ENCODE measurements at places on chromosomes 2 and 18.

DNA sequence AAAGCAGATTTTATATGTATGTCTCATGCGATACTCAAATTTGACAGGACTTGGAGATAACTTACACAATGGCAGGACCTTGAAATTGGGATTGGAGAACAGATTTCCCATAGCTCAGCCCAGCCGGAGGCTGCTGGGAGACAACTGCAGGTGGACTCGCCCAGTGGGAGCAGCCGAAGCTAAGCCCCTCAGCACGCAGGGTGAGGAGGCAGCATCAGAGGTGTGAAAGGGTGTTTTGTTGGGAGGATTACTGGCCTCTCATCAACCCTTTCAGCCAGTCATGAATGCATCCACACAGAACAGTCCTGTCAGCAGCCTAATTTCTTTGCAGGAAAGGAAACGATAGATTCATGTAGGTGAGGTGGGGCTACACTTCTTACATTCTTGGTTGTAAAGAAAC is 110.4 kb upstream of the DYNAP start:
- DNase-seq = no peak

GRCh38 chr18:2002604-2003003 is 568.7 kb downstream of the METTL4 start:
- no peak for DNase-seq

- no peak for DNase-seq
Observed at GRCh38 chr2:179556425-179556824, 291.8 kb upstream of the SESTD1 start.

GRCh38 chr2:132577686-132578085 is 92.3 kb downstream of the LYPD1 start:
- no peak for DNase-seq

- no peak for DNase-seq
Observed at GRCh38 chr2:235025800-235026536, 74.2 kb downstream of the SH3BP4 start.

GRCh38 chr18:3083766-3084165 is 70.8 kb upstream of the LPIN2 start:
- no peak for DNase-seq

DNA sequence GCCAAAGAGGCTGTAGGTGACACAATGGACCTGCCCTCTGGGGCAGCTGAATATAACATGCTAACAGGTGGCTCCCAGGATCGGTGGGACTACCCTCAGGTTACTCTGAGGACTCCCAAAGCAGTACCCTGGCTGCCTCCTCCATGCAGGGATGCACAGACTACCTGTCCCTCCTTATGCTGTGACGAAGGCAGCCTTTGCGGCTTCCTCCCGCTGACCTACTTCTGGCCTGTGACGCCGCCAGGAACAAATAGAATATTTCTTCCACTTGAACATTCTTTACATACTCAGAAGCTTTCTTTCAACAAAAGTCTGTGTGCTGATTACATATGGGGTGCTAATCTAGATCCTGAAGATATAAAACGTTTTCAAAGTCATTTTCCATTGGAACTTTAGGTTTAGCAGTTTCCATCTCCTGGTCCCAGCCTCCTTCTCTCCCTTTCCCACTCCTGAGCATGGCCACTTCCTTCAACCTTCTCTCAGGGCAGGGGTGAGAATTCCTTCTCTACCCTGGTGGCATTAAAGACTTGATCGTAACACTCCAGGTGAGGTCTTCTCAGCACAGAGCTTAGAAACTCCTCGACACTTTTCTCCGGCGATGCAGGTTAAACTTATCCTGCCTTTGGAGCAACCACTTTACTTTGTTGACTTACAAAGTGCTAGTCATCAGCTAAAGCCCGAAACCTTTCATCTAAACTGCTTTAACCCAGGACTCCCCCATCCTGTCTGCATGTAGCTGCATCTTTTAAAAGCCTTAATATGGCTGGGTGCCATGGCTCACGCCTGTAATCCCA is 58.9 kb upstream of the STK17B start:
- DNase-seq = no peak

DNA sequence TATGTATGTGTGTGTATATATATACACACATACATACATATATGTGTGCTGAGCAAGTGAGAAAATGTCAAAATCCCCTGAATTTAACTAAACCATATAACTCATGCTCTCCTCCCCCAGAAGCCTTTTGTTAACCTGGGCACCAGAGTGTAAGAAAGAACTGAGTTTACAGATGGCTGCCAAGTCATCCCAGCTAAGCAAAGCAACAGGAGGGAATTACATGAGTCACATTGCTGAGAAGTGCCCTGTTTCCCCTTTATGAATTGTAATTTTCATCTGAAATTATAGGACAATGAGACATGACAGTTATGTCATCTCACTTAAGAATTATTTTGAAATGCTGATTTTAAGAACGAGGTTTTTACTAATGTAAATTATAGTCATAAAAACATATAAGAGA is 29.9 kb downstream of the SCN7A start:
- DNase-seq = no peak

GRCh38 chr2:239666855-239667376 is 266.1 kb upstream of the HDAC4 start:
- DNase-seq = no peak

DNA sequence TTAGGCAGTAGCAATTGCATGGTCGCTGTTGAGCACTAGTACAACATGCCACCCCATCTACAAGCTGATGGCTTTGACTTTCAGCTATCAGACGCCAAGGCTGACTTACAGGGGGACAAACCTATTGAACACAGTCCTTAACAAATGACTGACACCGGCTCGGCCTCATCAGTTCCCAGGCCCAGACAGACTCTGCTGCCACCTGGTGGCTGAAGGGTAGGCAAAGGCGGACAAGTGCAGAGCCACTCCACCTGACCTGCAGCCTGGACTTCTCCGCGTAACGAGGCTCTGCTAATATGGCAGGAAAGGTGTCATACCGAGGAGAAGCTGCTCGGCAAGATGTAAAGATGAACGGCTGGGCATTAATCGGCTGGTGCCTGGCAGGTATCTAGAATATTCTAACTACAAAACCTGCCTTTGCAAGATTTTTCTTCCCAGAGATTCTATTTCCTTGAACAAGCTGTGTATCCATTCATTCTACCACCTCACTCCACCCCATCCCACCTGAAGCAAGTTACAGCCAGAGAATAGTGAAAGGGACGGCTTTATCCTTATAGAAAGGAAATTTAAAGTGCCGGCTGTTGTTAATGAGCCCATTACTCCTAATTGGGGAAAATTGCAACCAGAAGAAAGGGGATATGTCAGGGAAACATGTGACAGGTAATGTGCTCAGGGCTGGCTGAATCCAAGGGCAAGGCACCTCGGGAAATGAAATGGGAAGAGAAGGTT is 67.4 kb downstream of the STEAP3 start:
- DNase-seq = no peak

DNA sequence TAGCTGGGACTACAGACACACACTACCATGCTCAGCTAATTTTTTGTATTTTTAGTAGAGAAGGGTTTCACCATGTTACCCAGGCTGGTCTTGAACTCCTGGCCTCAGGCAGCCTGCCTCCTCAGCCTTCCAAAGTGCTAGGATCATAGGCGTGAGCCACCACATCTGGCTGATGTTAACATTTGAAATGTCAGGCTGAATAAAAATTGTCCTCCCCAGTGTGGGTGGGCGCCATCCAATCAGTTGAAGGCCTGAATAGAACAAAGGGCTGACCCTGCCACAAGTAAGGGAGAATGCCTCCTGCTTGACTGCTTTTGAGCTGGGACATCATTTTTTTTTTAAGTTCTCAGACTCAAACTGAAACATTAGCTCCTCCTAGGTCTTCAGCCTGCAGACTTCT is 21.0 kb upstream of the RHOB start:
- DNase-seq = no peak

- no peak for DNase-seq
Observed at GRCh38 chr2:77007686-77008085, 514.5 kb downstream of the LRRTM4 start.

GRCh38 chr2:239730897-239731296 is 294.2 kb downstream of the NDUFA10 start:
- DNase-seq = no peak

DNA sequence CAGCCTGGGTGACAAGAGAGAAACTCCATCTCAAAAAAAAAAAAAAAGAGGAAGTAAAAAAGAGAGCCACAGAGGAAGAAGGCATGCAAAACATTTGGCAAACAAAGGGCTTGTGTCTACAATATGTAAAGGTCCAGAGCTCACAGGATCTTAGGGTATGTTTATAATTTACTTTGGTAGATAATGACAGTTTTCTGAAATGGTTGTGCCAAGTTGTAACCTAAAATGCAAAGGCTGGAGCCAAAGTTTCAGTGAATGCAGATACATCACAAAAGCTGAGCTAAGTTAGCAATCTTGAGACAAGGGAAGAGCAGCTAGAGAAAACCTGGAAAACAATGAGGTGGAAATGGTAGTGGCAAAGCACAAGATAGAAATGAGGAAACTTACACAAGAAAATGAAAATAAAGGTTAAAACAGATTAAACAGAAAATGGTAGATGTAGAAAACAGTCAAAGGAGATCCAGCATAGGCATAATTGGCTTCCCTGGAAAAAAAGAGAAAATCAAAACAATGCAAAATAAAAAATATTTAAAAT is 77.5 kb upstream of the HK2 start:
- no peak for DNase-seq

DNA sequence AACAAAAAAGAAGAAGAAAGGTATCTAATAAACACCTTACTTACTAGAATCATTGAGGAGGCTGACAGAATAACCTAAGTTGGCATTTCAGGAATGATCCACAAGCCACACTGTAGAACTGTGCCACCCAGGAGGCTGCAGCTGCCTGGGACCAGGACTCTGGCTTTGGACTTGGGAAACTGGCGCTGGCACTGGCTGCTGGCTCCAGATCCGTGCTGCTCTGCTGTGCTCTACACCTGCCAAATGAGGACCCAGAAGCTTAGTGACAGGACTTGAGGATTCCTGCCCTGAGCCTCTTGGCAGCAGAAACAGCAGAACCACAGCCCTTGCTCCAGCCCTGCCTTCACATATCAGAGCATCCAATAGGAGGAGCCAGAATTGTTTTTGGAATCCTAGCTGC is 113.5 kb downstream of the CABLES1 start:
- DNase-seq = no peak

- DNase-seq = peak; percentile 31
Observed at GRCh38 chr18:79405781-79406575, 10.2 kb downstream of the NFATC1 start.

- no peak for DNase-seq
Observed at GRCh38 chr2:54924121-54924520, 126.1 kb downstream of the RTN4 start.

GRCh38 chr2:11250400-11251196 is 93.8 kb downstream of the ROCK2 start:
- DNase-seq = no peak

- no peak for DNase-seq
Observed at GRCh38 chr2:167689444-167689843, 558.0 kb downstream of the STK39 start.

GRCh38 chr2:146939991-146940685 is 904.7 kb upstream of the ACVR2A start:
- DNase-seq = no peak

DNA sequence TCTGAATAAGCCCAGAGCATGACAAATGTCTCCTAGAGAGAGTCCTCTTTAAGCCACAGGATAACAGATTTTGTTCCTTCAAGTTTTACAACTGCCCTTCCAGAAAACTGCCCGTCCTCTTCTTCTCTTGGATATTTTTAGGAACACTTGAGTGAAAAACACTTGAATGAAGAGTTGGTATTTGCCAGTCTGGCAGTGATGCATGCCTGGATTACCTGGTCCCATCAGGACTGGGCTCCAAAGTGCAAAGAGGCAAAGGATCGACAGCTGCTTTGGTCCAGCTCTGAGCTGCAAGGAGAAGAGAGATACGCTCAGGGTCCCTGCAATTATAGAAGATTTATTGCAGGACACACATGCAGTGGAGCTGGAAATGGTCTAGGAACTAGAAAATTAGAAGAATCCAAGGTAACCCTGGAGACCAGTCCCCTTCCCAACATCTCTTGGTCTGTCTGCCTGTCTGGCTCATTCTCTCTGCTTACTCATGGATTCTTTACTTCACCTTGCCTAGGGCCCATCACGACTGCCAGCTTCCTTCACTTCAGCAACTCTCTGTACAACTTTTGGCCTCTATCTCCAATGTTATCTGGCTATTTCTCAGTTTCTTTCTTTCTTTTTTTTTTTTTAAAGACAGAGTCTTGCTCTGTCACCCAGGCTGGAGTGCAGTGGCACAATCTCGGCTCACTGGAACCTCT is 112.1 kb upstream of the SIX2 start:
- DNase-seq = no peak

DNA sequence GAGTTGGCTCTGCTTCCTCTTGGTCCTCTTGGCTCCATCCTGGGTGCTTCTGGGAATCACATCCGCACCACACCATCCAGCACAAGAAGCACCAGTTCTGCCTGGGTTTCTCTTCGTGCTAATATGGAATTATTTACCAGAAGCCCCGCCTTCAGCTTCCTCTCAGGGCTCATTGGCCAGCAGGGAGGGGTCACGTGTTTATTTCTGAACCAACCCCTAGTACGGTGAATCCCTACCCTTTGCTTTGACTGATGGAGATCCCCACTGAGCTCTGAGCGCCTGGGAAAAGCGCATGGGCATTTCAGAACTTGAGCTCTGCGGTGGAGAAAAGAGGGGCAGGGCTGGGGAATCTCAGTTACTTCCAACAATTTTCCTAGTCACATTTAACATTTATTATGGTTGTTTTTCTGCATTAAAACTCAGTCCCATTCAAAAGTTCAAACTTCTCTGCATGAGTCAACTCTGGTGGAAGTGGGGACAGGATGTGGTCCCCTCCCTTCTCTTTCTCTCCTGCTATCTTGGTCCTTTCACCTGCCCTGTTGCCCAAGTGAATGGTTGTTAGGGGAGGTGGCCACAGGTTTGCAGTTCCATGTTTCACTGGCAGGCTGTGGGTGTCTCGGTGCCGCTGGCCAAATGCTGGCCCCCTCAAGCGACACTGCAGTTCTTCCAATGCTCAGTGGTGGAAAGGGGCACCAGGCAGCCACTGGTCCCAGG is 76.4 kb upstream of the TTC39C start:
- DNase-seq = no peak

GRCh38 chr2:195368249-195369217 is 288.5 kb upstream of the SLC39A10 start:
- no peak for DNase-seq

- DNase-seq = no peak
Observed at GRCh38 chr2:163558251-163559021, 177.4 kb downstream of the FIGN start.

GRCh38 chr2:216714376-216714775 is 19.0 kb upstream of the IGFBP5 start:
- no peak for DNase-seq

- no peak for DNase-seq
Observed at GRCh38 chr2:10089565-10090190, 9.5 kb upstream of the CYS1 start.

- DNase-seq = no peak
Observed at GRCh38 chr2:170009209-170009608, 168.7 kb upstream of the MYO3B start.

GRCh38 chr2:100302585-100302892 is 19.8 kb downstream of the LONRF2 start:
- DNase-seq = no peak

DNA sequence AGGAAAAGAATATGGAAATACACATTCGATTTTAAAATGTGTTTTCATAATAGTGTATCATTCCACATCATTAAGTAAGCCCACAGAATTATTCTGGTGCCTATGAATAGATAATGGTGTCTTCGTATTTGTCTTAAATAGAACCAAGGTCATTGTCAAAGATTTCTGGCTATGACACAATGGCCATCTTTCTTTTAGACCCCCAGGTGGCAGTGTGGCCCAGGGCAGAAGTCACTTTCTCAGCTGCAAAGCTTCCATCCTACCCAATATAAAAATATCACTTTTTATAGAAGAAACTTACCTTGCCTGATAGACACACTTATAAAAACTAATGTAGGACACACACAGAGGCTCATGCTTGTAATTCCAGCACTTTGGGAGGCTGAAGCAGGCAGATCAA is 57.5 kb downstream of the ZRANB3 start:
- no peak for DNase-seq
